Esophagus squamous epithelium (tissue), 5 donors: ENCODE measurements at places on chromosomes 11 and 22.

- DNase-seq = no peak
Measured at GRCh38 chr11:111631024-111631665, 28.9 kb downstream of the SIK2 start.

GRCh38 chr11:43393765-43394355 lies 35.1 kb downstream of the TTC17 start:
- DNase-seq = no peak

- no peak for DNase-seq
Measured at GRCh38 chr11:12962306-12962705, 46.8 kb upstream of the RASSF10 start.

DNA sequence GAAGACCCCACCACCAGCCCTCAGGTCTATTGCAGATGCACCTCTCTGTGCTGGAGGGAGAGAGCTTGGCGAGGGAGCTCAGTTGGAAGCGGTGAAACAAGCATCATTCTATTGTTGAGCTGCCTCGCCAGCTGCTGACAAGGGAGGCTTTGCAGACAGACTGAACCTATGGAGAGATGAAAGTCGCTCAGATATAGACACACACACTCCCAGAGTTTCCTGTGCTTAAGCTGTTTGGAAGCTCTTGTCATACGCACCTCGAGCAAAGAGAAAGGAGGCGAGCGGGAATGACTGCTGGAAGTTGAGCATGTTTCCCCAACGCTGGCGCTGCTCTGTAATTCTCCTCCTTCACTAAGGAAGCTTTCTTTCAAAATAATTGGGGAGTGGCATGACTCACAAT lies 126.1 kb downstream of the TRIM29 start:
- DNase-seq = no peak

DNA sequence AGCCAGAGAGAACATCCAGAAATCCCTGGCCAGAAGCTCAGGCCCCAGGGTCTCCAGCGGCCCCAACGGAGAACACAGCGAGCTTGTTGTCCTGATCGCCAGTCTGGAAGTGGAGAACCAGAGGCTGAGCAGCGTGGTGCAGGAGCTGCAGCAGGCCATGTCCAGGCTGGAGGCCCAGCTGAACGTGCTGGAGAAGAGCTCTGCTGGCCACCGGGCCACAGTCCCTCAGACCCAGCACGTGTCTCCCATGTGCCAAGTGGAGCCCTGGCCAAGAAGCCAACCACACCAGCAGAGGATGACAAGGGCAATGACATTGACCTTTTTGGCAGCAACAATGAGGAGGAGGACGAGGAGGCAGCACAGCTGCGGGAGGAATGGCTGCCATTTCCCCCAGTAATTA lies 20.6 kb upstream of the SCGB1D1 start:
- no peak for DNase-seq

DNA sequence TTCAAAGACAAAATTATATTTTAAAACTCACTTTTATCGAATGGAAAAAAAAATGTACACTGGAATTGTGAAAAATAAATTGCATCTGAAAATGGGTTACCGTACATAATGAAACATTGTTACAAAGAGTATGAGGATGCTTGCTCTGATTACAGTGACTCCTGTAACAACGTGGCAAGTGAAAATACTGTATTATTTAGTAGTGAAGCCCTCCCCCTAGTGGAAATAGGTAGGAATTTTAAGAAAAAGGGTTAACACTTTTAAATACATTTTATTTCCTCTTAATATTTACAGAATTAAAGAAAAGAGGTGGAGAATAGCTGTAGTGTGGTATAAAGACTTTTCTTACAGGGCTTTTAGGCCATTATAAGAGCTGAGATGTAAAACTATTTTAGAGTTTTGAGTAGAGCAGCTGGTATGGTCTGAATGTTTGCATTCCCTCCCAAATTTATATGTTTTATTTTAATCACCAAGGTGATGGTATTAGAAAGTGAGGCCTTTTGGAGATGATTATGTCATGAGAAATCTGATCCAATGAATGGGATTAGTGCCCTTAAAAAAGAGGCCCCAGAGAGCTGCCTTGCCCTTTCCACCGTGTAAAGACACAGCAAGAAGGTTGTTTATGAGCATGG lies 25.2 kb downstream of the FAM76B start:
- no peak for DNase-seq

DNA sequence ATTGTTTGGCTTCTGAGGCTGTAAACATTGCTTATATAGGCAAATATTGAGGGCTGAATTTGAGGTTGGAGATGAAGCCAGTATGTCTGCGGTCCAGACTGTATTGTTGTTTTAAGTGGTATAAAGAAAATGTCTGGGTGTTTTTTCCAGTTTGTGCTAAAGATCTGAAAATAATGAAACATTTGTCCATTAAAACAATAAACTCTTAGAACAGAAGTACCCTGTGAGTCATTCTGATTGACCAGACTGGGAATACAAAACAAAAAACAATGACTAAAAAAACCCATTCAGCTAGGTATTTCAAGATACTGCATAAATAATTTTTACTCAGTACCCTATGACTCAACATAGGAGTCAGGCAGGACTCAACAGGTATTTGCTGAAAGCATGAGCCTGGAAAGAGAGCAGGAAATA lies 20.4 kb downstream of the ALKBH8 start:
- DNase-seq = no peak

DNA sequence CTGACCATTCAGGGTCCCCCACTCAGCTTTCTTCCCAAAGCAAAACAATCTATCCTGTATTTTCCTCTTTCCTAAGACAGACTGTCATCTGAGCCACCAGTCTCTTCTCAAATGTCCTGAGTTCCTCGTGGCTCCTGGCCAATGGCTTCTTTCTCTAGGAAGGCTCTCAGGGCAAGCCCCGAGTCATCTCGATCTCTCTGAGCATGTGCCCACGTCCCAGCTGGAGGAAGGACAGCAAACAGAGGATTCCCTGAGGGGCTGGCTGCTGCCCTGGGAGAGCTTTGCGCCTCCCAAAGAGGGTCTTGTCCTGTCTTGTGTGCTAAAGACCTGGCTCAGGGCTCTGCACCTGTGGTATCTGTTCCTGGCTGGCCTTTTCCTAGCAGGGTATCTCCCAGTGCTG lies 8.3 kb downstream of the SLC37A2 start:
- no peak for DNase-seq

GRCh38 chr11:133966921-133967598 lies 10.3 kb upstream of the IGSF9B start:
- DNase-seq = no peak

DNA sequence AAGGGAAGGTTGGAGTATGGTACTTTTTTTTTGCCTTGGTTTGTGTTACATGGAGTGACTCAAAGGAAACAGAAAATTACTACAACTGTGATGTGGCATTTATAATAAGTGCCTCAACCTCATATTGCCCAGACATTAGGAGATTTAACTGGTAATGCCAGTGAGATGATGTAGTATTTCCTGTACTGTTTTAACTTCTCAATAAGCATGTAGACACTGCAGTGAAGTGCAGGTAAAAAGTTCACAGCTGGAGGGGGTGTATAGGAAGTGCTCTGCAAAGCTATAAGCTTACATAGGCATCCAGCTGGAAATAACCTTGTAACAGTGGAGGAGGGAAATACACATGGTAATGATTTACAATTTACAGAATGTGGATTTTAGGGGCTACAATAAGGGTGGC lies 138.2 kb upstream of the MTMR2 start:
- DNase-seq = no peak

DNA sequence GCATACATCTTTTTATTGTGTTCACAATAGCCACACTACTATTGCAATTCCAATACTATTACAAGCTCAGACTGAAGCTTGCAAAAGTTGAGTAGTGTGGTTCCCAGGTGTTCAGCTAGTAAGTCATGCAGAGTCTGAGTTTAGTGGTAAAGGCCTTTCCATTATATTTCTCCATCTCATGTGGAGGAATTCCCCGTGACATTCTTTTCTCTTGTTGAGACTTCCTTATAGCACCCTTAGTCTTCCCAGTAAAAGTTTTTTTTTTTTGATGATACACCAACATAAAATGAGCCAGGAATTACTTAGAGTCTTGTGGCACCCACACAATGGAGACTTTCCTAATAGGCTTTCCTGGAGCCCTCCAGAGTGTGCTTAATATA lies 110.8 kb downstream of the UVRAG start:
- DNase-seq = no peak

GRCh38 chr11:117187799-117188481 lies 9.4 kb downstream of the SIDT2 start:
- DNase-seq = no peak

DNA sequence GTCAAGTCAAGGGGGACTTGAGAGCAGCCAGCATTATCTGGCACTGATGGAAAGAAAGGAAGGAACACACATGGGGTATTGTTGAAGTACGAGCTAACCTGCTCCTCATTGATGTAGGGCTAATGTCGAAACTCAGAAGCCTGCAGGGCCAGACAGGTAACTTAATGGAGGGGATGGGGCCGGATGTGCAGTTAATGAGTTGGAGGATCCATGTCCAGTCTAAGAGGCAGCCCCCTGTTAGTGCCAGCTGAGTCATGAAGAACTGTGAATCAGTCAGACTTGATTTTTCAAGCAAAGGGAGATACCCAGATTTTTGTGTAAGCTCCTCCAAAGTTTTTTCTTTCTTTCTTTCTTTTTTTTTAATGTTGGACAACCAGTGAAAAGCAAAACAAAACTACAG lies 65.6 kb downstream of the CECR2 start:
- no peak for DNase-seq

DNA sequence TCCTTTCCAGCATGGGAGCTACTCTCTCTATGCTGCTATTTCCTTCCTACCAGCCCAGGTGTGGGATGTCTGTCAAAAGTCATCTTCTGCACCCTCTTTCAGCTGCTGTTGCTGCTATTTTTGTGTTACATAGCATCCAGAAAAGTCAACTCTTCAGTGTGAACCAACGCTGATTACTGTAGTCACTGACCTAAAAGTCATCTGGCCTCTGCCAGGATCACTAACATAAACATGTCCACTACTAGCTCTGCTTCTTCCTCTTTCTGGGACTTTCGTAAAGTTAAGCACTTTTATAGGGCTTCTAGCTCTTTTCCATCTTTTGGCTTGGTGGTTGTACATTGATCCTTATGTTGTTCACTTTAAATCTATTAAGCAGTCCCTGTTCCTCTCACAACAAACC lies 90.2 kb upstream of the CARD18 start:
- DNase-seq = no peak

DNA sequence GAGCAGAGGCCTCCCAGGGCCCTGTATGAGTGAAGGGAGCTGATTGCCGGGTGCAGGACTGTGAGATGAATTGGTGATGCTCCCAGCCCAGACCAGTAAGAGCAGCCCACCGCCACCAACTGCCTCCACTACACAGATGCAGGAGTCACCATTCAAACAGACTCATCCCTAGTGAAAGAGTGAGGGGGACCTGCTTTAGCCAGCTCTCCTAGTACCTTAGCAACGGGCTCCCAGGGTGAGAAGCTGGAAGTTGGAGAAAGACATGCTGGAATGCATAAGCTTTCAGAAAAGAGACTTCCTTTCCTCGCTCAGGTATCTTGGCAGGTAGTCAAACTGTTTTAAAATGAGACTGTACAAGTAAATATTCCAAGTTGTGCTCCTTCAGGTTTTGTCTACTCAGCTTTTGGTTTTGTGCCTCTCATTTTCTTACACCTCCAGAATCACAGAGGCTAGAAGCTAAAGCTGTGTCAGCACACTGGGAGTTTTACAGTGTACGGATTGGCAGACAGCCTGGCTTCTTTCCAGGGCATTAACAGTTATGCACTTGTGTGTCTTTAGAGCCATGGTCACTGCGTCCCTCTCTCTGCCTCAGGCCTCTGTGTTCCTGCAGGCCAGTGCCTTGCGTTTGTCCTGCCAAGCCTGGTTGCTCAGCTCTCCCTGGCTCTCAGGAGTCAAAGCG lies 146.2 kb downstream of the ATXN10 start:
- no peak for DNase-seq

DNA sequence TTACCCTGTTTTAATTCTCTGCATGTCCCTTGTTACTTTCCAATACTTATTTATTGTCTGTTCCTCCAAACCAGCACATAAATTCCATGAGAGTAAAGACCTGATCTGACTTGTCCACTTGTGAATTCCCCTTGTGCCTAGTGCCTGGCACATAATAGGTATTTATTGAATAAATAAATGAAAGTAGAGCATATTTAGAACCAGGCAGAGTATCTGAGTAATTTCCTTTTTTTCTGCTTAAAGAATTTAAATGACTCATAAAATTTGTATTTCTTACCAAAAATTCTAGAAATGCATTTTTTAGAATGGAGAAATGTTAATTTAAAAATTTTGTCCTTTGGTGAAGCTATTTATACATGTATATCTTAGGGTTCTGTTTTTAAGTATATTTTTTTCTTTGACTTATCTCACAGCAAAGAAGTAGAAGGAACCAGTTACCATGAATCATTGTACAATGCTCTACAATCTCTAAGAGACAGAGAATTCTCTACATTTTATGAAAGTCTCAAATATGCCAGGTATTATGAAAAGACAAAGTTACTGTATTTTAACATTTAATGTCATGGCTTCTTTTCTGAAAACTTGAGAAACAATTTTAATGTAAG lies 96.8 kb downstream of the ATM start:
- DNase-seq = no peak

- no peak for DNase-seq
Measured at GRCh38 chr11:113876798-113877669, 1.7 kb upstream of the USP28 start.

- DNase-seq = no peak
Measured at GRCh38 chr11:81174646-81175330, 1558.9 kb downstream of the FAM181B start.

- DNase-seq = no peak
Measured at GRCh38 chr22:44309647-44310046, 3.1 kb downstream of the SHISAL1 start.

GRCh38 chr22:46557736-46558480 lies 20.5 kb upstream of the CELSR1 start:
- DNase-seq = no peak

GRCh38 chr11:104238916-104239315 lies 75.0 kb upstream of the PDGFD start:
- no peak for DNase-seq

GRCh38 chr11:75734491-75735180 lies 17.0 kb downstream of the MOGAT2 start:
- DNase-seq = no peak

GRCh38 chr11:88411265-88411664 lies 73.7 kb upstream of the CTSC start:
- DNase-seq = no peak

GRCh38 chr11:60914633-60915247 lies 782 bp downstream of the TMEM109 start:
- no peak for DNase-seq

- DNase-seq = no peak
Measured at GRCh38 chr11:69014084-69014851, 1.2 kb upstream of the MRGPRF start.

DNA sequence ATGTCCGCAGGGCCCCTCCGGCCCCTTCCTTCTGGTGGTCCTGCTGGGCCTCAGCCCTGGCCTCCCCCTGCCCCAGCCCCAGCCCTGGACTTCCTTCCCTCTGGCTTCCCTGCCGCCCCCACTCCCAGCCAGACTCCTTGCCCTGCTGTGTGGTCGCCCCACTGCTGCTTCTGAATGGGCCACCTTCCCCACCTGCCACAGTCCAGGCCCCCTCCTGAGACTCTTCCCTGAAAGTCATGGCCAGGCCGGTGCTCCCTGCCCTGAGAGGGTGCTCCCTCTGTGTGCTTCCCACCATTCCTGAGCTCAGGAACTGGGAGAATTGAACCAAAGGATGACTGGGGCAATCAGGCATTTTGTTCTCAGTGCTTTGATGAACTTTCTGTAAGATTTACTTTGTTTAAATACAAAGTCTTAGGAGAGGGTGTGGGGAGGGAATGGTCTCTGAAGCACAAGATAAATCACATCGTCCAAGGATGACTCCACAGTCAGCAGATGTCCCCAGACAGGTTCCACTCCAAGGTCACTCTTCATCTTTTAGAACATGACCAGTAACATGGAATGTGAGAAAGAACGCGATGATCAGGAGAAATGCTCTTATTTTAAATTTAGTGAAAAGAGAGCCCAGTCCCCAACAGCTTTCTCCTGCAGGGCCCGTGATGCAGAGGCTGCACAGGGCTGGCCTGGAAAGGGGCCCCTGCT lies 774 bp downstream of the APOBEC3D start:
- no peak for DNase-seq
